ENCODE measurements at places on chromosomes 11 and 22. TPM values are rescaled to one million over a fixed set of nuclear protein-coding genes. Genes with fewer than 3 reads are reported as not detected.

SYCE3 gene
- not detected for total RNA-seq

OMP gene
- total RNA-seq = not detected

DNA sequence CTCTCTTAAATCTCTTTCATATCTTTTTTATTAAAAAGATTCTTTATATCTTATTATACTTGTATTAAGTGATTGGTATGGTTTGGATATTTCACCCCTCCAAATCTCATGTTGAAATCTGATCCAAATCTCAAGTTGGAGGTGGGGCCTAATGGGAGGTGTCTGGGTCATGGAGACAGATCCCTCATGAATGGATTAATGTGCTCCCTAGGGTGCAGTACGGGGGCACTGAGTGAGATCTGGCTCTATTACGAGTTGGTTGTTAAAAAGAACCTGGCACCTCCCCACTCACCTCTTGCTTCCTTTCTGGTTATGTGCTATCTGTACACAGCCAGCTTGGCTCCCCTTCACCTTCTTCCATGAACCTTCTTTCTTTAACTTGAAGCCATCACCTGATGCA is 149.6 kb downstream of the CWF19L2 start:
- no peak for DNase-seq

GRCh38 chr22:30717331-30717921 is 22.8 kb downstream of the OSBP2 start:
- DNase-seq = no peak

- no peak for DNase-seq
Measured at GRCh38 chr11:95229993-95230809, 801 bp downstream of the SESN3 start.

GRCh38 chr11:102419181-102419580 is 33.4 kb downstream of the TMEM123 start:
- DNase-seq = no peak

GPR152 gene
- total RNA-seq = not detected

- DNase-seq = no peak
Measured at GRCh38 chr11:12867531-12867930, 141.6 kb upstream of the RASSF10 start.

DNA sequence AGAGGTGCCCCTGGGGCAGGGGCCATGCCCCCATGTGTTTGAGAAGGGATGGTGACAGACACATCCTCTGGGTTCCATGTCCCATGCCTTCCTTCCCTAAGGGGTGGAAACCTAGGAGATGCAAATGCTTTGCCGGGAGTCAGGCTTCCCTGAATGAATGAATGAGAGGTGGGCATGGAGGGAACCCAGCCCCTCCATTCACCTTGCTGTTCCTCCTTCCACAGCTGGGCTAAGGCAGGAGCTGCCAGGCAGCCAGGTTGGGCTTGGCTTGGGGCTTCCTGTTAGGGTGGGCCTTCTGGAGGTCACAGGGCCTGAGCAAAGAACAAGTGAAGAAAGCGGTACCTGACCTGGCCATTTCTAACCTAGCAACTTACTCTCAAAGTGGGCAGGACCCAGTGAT is 926 bp downstream of the POU2F3 start:
- no peak for DNase-seq

DNA sequence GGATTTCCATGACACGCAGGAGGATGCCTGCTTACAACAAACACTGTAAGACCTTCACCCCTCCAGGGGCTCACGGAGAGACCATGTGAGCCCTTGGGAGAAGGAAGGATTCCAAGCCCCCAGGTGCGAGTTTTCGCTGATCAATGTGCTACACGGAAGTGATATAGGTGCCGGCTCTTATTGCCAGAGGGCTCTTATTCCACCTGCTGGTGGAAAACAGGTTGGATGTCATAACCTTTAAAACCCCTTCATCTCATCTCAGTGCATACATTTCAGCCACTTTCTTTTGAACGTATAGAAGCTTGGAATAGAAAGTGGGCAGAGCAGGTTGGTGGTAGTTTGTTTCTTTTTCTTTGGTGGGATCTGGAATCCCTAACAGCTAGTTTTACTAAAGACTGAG is 25.8 kb downstream of the LAYN start:
- DNase-seq = no peak

SLC22A6 gene
- not detected for total RNA-seq

DNA sequence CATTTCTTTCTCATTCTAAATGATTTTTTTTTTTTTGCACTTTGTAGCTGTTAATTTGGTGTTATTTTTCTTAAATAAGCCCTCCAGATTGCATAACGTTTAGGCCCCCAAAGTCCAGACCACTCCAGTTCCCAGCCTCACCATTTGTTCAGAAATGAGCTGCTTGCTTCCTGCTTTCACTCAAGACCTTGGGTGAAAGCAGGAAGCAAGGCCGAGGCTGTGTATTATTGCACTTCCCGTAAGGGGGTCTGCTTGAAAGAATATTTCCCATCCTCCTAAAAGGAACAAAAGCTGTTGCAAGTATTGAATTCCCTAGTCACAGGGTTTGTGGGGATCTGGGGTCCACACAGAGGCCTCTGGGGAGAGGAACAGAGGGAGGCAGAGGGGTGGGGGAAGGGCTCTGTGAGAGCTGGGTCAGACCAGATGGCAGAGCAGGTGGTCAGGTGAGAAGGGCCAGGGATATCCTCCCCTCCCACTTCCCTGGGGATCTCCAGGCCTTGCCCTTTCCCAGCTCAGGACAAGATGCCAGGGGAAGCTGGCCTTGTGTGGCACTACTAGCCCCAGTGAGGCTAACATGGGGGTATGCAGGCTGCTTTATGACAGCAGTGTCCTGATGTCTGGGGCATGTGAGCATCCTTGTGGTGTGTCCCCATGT is 51.6 kb upstream of the MYEOV start:
- no peak for DNase-seq

NPTXR gene
- 0.37 TPM for total RNA-seq

DNA sequence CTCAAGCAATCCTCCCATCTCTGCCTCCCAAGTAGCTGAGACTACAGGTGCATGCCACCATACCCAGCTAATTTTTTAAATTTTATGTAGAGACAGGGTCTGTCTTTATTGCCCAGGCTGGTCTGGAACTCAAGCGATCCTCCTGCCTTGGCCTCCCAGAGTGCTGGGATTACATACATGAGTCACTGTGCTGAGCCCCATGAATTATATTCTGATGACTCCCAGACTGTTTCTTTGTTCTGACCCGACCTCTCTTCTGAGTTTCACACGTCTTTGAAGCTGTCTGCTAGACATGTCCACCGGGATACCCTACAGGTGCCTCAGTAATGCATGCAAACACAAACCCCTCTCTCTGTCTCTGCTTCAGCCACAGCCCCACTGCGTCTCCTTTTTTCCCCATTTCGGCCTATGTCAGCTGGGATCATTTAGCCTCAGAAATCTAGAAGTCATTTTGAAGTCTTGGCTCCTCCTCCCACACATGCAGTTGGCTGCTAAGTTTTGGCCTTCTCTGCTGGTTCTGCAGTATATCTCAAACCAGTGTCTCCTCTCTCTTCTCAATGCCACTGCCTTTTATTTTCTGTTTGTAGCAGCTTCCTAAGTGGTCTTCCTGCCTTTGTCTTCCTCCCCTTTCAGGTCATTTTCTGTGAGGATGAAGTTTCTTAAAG is 4.8 kb downstream of the VPS26B start:
- no peak for DNase-seq

DEPDC5 gene
- 8.8 TPM for total RNA-seq

GRCh38 chr11:17702876-17703275 is 16.5 kb upstream of the MYOD1 start:
- no peak for DNase-seq

GRCh38 chr11:44805596-44805995 is 78.8 kb downstream of the TSPAN18 start:
- no peak for DNase-seq

GRCh38 chr22:20503816-20504215 is 3.6 kb upstream of the MED15 start:
- no peak for DNase-seq

- no peak for DNase-seq
Measured at GRCh38 chr11:74450318-74450717, 17.0 kb downstream of the KCNE3 start.

DNA sequence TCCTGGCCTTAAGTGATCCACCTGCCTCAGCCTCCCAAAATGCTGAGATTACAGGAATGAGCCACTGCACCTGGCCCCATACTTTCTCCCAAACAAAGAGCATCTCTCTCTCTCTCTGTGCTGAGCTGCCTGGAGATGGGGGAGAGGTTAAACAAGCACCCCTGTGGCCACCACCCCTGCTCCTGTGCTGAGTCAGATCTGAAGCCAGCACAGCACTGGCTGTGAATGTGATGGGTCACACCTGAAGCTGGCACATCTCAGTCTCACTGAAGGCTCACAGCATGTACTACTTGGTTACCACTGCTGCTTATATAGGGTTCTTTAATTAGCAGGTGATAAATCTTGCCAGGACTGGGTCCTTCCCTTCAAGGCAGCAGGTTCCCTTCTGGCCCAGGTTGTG is 10.8 kb upstream of the WEE1 start:
- no peak for DNase-seq

DNA sequence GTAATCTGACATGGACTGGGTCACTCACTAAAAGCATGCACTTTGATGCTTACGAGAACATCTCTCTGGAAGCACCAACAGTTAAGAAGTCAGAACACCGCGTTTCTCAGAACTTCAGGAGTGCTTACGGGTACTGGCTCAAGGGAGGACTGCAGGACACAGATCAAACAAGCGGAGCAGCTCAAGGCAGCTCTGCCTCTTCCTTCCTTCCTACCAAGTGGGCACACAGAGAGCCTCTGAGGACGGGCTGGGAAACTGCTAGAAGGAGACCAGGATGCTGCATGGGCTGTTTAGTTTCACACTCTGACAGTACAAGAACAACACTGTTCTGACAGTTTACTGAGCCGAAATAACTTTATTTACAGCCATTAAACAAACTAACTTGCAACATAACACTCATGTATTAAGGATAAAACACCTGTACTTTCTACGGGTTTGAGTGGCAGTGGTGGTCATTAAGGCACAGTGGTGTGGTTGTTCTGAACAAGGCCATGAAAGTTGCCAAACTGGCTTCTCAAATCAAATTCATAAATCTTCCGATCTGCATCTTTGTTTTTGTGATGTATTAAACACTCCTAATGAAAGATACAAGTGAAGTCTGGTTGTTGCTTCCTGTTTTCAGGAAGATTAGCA is 37.5 kb downstream of the ARFGAP3 start:
- DNase-seq = no peak

- DNase-seq = no peak
Measured at GRCh38 chr11:111440416-111441205, 61.5 kb upstream of the POU2AF1 start.

KDM4D gene
- total RNA-seq = 0.57 TPM

GRCh38 chr11:1293619-1294015 is 15.8 kb downstream of the TOLLIP start:
- peak; percentile 13 for DNase-seq

DNA sequence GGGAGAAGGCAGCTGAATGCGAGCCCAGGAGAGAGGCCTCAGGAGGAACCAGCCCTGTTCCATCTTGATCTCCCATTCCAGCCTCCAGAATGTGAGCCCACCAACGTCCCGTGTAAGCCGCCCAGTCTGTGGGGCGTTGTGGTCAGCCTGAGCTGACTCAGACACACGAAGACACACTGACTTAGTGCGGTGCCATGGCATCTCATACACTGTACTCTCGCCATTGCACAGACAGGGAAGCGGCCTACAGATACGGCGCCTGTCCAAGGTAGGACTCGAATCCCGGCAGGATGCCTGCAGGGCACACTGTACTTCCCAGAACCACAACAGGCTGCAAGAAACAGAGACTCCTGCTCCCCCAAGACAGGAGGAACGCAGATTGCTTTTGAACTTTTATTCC is 179.6 kb downstream of the CTTN start:
- no peak for DNase-seq

DNA sequence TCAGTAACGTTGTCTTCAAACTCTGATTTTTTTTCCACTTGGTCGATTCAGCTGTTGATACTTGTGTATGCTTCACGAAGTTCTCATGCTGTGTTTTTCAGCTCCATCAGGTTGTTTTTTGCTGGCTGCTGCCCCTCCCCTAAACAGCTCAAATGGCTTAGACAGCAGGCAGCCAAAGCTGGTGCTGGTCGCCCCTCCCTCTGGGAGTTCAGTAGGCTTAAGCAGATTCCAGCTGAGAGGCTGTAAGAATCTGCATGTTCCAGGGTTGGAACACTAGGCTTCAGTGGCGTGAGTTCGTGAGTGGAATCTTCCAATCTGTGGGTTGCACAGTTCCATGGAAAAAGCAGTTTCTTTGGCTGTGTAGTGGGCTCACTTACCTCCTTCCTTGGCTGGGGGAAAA is 10.3 kb upstream of the FIBIN start:
- DNase-seq = no peak

DNA sequence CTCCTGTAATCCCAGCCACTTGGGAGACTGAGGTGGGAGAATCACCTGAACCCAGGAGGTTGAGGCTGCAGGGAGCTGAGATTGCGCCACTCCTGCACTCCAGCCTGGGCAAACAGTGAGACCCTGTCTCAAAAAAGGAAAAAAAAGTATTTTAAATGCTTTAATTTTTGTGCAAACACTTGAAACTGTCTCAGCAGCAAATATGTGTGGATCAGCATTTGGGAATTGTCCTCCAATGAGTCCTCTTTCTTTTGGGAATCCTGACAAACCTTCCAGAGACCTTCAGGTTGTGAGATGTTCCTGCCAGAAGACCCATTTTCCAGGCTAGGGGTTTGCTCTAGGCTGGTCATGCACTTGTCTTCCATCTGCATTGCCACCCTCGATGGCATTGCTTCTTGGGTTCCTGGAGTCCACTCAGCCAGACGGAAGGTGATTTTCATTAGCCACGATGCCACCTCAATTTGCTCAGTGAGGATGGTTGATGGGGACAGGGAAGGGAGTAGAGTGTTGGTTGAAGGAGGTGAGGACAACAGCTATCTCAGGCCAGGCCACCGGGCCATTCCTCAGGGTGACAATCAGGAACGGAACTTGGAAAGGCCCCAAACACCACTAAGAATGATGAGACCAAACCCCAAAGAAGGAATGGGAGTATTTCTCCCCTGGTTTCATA is 55.4 kb downstream of the ST14 start:
- no peak for DNase-seq

DNA sequence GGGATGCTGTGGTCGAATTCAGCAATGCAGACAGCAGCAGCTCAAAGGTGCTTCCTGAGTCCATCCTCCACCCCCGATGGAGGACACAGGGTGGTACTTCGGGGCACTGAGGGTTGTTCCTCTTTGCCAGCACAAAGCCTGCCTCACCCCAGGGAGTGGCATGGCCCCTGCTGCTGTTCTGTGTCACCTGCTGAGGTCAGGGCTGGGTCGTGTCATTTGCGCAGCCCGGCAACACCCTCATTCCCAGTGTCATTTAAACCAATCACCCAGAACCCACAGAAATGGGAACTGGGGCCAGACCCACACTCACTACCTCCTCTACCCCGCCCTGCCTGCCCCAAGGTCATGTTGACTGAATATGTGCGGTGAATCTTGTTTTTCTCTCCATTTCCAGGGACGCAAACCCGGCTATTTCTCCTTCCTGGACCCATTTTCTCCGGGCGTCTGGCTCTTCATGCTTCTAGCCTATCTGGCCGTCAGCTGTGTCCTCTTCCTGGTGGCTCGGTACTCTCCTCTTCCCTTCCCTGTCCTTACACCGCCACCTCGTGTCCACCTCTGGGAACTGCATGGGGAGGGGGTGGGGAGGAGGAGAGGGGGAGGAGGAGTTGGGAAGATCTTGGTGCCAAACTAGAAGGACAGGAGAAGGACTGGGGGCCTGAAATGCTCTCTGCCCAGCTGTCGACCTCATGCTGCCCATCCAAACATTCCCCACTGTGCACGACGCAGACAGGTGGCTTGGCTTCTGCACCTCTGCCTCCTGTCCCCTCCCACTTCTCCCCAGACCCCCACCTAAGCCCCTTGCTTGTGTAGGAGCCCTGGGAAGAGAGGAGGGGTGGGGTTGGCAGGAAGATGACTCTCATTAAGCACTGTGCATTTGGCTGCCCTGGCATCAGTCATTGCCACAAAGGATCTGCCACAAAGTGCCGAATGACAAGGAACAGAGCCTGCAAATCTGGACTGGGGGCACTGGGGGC is 71.2 kb upstream of the TBCEL start:
- DNase-seq = peak; percentile 76
